Esophagus muscularis mucosa (tissue), 4 donors: ENCODE measurements at places on chromosomes 4 and X. TPM values are rescaled to one million over a fixed set of nuclear protein-coding genes. Genes with fewer than 3 reads are reported as not detected.

- no peak for DNase-seq
These were observed 50.0 kb upstream of the BRS3 start for GRCh38 chrX:136437774-136438173.

DNA sequence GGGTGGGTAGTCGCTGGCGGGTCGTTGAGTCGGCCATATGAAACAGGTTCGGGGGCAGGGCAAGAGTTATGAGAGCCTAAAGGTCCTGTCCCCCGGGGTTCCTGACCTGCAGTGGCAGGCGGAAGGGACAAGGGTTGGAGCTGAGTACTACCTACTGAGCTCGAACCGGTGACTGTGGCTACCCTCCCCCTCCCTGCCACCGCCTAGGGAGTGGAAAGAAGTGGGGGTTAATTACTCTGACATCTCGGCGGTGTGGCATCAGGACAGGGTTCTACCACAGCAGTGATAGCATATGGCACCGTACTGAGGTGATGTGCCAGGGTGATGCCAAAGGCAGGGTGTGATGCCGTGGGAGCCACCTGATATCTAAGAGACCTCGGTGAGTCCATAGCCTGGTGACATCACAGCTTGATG, 307 bp downstream of the ATG4A start:
- no peak for DNase-seq

DNA sequence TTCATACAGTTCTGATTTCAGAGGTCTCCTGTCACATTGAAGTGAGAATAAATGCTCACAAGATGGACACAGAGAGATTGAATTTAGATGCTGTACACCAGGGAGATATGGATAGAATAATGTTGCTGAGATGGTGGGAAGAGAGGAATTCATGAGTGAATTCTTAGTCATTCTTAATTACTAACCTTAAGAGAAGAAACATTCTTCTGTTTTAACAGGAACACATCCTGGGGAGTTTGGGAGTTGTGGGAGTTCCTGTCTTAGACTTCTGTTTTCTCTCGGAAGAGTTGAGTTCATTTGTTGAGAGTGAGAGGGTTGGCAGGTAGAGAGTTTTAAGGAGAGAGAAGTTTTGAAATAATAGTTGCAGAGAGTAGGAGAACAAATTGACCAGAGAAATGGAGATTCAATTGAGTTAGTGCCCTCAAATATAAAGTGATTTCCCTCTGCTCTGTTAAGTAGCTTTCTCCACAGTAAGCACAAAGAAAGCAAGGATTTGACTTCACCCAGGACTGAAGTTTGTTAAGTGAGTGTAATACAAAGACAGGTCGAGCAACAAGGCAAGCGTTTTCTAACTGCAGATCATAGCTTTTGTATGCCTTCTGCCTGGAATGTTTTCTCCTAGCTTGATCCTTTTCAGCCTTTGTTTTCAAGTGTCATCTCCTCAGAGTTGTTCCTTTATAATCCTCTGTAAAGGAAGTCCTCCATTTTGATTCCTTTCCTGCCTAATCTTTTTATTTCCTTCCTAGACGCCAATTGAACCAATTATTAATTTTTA, 205.9 kb downstream of the RAPGEF2 start:
- DNase-seq: no peak

DNA sequence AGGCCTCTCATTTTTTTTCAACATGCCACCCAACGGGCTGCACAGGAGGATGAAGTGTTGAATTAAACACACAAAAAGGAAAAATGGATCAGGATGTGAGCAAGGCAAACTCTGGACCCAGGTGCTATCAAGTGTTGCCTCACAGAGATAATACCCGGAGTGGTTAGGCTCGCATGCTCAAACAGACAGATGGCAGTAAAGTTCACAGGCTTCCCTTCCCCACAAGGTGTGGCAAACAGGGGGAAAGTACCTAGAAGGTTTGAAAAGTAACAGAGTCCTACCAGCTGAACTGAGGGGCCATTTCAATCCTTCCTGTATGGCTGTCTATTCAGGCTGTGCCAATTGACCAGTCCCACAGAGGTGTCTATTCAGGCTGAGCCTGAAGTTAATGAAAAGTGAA, 123.9 kb upstream of the GC start:
- DNase-seq: no peak

GRCh38 chr4:177957596-177958360, 515.5 kb upstream of the AGA start:
- DNase-seq: no peak

DNA sequence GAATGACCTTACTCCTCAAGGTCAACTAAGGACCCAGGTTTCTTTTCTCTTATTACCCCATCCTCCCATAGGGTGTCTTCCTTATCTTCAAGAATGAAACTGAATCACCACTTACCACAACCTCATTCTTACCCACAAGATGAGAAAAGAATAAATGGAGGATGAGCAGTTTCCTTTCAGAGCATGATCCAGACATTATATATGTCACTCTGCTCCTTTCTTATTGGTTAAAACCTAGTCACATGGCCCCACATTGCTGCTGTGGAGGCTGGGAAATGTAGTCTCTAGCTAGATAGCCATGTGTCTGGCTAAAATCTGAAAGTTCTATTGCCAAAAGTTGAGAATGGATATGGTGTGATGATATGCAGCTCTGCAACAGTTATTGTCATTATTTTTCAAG, 62.4 kb upstream of the RAI2 start:
- no peak for DNase-seq

GRCh38 chr4:98601708-98602107, 56.7 kb downstream of the TSPAN5 start:
- no peak for DNase-seq

- no peak for DNase-seq
These were observed 44.6 kb downstream of the C4orf33 start for GRCh38 chr4:129140521-129140920.

Gene TEX13C
- total RNA-seq: not detected

Gene XAGE3
- total RNA-seq: not detected

Gene BCAP31
- 129 TPM for total RNA-seq

Gene CAPN6
- total RNA-seq: 1.1 TPM
